GM04504 (cell line): ENCODE measurements at places on chromosomes 4 and X.
A peak's percentile ranks its signal among the peaks of the same experiment; 100 is the strongest.

GRCh38 chr4:74547042-74547441, 102.1 kb downstream of the AREG start:
- no peak for DNase-seq

DNA sequence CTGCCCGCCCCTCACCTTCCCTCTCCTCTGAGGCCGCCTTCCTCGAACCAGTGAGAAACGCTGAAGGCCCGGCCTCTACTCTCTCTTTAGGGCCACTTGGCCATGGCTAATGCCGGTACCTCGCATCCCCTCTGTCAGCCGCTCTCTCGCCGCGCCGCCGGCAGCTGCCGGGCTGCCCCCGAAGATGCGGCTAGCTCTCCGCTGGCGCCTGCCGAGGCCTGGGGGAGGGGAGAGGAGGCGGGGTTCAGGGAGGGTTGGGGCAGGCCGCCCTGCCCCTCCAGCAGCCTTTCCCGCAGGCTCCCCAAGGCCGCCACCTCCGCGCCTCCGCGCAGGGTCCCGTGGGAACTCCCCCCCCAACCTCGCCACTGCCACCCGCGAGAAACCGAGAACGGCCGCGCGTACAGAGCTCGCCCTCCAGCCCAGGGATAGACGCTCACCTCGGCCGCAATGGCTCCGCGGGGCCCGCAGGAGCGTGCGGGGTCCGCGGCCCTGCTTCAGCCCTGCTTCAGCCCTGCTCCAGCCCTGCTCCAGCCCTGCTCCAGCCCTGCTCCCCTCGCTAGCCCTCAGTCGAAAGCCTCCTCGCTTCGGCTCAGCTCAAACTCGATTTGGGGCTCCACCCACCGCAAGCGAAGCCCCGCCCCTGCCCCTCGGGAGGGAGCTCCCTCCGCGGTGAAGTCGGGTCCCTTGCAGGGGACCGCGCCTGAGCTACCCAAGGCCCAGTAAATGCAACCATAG, at the start of gene HUWE1:
Gene HUWE1 (minus strand): TSS at position 569 of the 735 bp plus-strand sequence. CDS start 32,612 bp downstream, outside the sequence.
- DNase-seq: no peak

DNA sequence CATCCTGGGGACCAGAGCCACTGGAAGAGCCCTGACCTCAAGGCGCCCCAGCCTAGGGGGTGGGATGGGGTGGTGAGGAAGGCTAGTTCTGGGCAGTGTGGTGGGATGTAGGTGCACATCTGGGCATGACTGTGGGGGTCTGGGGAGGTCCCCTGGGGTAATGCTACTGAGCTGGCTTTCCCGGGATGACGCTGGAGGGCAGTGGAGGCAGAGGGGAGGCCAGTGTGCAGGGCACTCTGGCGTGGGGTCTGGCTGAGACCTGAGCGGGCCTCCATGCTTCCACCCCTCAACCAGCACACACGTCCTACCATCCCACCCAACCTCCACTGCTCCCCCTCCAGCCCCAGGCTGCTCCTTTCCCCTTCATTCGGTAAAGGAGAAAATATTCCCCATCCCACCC, 4.8 kb upstream of the SH3BP2 start:
- no peak for DNase-seq

DNA sequence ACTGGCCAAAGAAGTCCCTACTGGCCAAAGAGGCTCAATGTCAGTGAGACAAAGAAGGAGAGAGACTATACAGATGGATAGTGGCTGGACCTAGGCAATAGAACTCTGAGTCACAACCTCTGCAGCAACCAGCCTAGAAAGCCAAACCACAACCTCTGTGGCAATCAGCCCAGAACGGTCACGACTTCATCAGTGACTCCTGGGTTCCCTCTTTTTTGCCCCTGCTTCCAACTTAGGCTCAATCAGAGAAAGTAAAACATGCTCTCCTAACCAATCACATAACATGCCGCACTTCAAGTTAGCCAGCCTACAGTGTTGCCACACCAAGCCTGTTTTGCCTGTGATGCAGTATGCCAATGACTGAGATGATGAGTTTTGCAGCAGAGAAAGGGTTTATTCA, 203.4 kb downstream of the ANAPC10 start:
- peak; percentile 3 for DNase-seq

GRCh38 chrX:17822351-17822750, 38.7 kb downstream of the RAI2 start:
- no peak for DNase-seq

DNA sequence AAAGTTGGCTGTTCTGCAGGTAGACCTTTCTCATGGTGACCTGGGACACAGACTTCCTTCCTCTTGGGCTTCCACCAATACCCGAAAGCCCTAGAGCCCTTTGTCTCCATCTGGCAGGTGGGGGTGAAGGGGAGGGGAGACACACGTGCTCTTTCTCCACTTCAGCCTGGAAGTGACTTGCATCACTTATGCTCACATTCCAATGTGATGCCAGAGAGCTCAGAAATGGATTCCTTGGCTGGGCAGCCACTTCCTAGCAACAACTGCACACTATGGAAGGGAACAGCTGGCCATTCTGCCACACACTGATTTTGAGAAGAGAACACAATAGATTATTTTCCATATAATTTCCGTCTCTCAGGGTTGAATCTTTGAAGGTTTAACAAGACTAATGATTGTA, 36.3 kb downstream of the C4orf51 start:
- DNase-seq: no peak

GRCh38 chr4:77141964-77142645, 14.9 kb upstream of the CCNG2 start:
- no peak for DNase-seq

GRCh38 chr4:2702361-2702760, 53.8 kb downstream of the TNIP2 start:
- no peak for DNase-seq

DNA sequence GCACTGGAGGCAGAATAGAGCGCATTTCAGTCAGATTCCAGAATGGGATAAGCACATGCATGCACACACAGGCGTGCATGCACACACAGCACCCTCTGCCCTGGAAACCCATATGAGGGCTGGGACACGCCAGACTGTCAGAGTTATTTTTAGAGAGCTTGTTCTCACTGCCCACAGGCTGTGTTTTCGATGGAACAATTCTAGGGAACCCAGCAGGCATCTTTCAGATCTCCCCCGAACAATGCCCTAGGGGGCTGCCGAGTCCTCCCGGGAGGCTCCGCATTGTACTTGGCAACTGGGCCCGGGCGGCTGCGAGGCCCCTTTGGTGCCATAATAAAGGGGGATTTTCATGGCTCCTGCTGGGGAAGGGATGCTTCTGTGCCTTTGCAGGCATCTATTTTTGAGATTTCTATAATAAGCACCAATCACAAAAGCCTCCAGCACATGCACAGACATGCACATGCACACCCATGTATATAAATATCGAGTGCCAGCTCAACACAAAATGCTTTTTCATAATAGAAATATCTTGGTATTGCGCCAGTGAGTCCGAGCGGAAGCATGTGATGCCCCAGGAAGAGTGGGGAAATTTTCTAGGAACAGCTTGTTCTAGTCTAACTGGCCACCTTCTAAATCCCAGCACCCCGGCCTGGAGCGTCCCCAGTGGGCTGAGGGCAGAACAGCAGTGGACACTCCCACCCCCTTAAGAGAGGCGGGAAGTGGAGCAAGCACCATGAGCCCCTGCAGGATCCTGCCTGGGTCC, 88.5 kb downstream of the PHKA2 start:
- DNase-seq: peak; percentile 10

DNA sequence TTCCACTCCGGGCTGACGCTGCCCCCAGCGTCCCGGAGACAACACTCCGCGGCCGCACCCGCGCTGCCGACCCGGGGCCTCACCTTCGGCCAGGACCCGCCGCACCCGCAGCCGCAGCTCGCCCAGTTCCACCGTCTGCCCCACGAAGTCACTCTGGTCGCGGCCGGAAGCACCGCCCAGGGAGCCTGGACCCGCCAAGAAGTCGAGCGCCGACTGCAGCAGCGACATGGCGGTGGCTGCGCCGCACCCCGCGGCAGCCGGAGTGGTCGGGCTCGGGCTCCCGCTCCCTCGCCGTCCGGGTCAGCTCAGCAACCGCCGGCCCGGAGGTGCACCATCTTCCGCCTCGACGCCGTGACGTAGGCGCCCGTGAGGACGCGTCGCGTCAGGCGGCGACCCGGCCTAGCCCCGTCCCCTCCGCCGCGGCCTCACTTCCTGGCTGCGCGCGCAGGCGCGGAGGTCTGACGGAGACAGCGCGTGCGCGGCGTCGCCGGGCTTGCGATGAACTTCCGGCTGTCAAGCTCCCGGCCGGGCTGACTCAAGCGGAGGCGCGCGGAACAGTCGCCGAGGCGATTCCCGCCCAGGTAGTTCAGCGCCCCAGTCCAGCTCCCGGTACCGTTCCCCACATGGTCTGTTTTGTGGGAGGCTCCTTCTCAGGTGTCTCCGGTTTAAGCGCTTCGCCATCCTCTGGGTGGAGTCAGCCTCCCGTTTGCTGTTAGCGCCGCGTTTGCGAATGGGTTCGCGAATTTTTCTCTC, at the start of the genes GAK and TMEM175:
Gene GAK (minus strand): TSS at position 357 of the 753 bp plus-strand sequence. CDS start 129 bp downstream, at position 228.
Gene TMEM175 (plus strand): TSS at position 501 of the 753 bp plus-strand sequence. CDS start 15,280 bp downstream, outside the sequence.
- peak; percentile 91 for DNase-seq

DNA sequence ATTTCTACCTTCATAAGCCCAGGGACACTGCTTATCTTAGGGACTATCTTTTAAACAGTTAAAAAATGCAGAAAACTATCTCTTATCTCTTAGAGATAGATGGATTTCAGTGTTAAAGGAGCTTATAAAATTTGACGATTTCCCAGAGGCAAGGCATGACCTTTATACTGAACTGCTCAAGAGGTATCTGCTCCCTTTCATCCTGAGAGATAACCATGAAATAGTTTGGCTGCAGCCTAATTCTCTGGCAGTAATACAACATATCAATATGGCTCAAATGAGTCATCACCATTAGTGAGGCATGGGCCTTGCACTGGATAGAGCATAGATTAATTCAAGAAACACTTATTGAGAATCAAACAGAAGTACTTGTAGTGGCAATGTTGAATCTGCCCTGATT, 348.2 kb upstream of the GRIA3 start:
- DNase-seq: no peak

- no peak for DNase-seq
Observed at GRCh38 chrX:65883556-65883955, 156.3 kb downstream of the VSIG4 start.

DNA sequence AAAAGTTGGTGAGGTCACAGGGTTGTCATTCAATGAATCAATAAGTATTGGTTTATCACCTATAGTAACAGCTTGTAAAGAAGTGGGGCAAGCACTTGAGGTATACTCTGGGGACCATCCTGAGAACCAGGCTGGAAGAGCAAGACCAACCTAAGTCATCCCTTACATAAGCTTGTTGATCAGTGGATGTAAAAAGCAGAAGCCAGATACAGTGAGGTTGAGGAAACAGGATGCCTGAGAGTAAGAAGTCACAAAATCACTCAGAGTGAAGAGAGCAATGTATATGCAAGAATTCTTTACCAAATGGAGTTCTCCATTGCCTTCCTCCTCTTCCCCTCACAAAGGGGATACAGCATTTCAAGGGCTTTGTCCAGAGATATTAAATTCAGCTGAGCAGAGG, 76.3 kb upstream of the PACRGL start:
- DNase-seq: no peak

GRCh38 chr4:31194823-31195222, 474.7 kb downstream of the PCDH7 start:
- DNase-seq: no peak

DNA sequence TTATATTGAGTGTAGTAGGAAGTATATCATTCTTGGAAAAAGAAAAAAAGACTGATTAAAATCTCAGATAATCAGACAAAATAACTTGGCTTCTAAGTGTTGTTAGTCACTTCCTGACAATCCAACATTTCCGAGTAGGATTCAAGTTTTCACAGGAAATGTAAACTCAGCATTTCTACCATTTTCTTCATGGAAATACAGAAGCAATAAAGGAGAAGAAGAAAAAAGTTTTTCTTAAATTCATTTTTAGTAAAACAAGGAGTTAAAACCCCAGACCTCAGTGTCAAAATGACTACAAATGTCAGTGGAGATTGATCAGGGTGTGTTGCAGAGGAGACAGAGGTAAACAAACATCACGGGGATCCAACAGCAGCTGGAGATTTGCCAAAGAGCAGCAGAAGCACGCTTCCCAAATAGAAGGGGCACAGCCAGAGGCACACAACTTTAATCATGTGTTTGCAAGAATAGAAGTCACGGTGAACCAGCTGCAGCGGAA, 129.3 kb upstream of the FAM9B start:
- DNase-seq: no peak

- DNase-seq: no peak
Observed at GRCh38 chr4:12123707-12124106, 695.0 kb upstream of the HS3ST1 start.

GRCh38 chr4:123401271-123402120, 4.9 kb downstream of the SPRY1 start:
- DNase-seq: no peak

DNA sequence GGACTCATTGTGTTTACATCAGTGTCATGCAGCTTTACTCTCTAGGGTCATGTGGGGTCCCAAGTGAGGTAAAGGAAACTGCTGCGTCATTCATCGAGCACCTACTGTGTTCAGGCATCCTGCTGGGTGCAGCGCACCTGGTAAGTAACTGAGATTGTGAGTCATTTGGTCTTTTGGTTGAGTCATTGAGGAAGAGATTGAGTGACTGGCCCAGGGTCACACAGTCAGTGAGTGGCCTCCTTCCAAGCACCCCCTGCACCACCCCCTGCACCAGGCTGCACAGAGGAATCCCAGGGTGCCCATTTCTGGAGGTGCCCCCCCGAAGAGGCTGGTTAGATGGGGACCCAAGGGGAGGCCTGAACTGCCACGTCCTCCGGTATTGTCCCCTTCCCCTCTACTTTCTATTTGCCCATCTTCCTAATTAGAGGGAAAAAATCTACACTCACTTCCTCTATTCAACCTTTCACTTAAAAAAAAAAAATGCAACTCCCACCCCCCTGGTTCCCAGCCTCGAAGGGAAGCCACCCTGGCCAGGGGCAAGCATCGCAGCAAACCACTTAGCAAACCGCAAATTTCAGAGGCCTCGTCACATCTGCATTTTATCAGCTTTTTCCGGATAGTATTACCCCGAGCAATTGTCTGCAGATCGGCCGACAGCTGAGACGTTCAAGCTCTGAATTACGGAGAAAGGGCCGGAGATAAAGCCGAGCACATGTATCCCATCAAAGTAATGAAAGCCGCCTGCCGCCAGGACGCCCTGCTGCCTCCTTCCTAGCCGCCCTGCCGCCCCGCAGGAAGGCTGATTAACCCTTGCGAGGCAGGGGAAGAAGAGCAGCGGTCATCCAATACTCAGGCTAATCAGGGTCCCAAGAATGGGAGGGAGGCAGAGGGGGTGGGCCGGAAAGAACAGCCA, 96.3 kb upstream of the MSX1 start:
- peak; percentile 28 for DNase-seq

GRCh38 chr4:40055863-40056715, 561 bp upstream of the N4BP2 start:
- DNase-seq: peak; percentile 61

GRCh38 chr4:141659539-141659938, 23.2 kb downstream of the IL15 start:
- no peak for DNase-seq

GRCh38 chrX:74291577-74291963, 12.4 kb upstream of the ZCCHC13 start:
- DNase-seq: no peak
